ENCODE measurements at places on chromosomes 7 and 10.

- no peak for DNase-seq
Measured at GRCh38 chr7:34357068-34357467, 300.9 kb upstream of the NPSR1 start.

DNA sequence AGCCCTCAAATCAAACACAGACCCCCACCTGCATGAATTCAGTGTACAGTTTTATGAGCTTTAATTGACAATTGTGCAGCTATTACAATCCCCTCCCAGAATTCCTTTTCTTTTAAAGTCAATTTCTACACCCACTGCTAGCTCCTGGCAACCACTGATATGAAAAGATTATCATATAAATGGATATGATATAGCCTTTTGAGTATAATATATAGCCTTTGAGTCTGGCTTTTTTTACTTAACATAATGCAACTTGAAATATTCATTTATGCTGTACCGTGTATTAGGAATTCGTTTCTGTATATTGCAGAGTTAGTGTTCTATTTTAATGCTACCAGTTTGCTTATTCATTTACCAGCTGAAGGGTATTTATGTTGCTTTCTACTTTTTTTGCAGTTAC is 127.7 kb downstream of the CCSER2 start:
- DNase-seq: no peak

DNA sequence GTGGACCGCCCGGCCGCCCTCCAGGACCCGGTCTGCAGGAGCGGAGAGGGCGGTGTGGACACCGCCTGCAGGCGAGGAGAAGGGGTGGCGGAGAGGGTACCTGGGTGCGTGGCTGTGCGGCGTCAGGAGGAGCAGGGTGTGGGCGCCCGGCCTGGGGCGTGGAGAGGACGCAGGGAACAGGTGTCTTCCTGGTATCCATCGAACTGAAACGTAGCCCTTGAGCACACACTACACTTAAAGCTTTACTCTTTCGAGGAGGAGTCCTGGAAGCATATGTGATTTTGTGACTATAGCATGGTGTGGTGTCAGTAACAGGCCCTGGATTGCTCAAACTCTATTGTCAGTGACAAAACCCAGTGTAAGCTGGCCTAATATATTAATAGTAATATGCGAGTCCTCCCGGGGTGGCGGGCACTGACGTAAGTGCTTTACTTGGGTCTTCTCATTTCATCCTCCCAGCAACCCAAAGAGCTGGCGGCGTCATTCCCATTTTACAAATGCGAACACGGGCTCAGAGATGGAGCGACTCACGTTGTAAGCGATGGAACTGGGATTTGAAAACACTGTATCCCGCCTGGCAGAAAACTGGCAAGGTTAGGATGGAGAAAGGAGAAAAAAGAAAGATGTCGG is 508 bp upstream of the TECPR1 start:
- no peak for DNase-seq

GRCh38 chr10:209357-209756 is 74.1 kb downstream of the ZMYND11 start:
- DNase-seq: no peak

- peak; percentile 17 for DNase-seq
Measured at GRCh38 chr7:3028071-3028757, 15.5 kb downstream of the CARD11 start.

DNA sequence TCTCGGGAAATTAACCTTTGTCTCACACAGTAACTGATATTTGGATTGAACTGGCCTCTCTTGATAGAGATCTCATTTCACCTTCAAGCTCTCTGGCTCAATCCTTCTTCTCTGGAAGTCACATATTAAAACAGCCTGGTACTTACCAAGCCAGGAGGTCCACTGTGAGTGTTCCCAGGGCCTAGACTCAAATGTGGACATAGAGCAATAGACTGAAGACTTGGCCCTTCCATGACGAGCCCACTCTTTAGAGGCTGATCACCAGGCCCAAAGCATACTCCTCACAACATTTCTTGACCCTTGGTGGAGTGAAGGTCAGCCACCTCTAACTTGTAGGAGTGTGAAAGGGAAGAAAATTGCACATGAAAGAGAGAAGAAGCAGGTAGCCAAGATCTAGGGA is 38.5 kb downstream of the COL1A2 start:
- DNase-seq: no peak

- DNase-seq: no peak
Measured at GRCh38 chr7:158568974-158569857, 18.4 kb downstream of the PTPRN2 start.

GRCh38 chr10:29563420-29564035 is 71.2 kb downstream of the SVIL start:
- no peak for DNase-seq

GRCh38 chr10:110375121-110375520 is 70.4 kb upstream of the SMNDC1 start:
- DNase-seq: no peak

- DNase-seq: no peak
Measured at GRCh38 chr10:32409741-32410140, 36.2 kb upstream of the CCDC7 start.

- no peak for DNase-seq
Measured at GRCh38 chr7:44288811-44289340, 36.5 kb downstream of the CAMK2B start.

- no peak for DNase-seq
Measured at GRCh38 chr7:78702770-78703169, 750.7 kb downstream of the MAGI2 start.

DNA sequence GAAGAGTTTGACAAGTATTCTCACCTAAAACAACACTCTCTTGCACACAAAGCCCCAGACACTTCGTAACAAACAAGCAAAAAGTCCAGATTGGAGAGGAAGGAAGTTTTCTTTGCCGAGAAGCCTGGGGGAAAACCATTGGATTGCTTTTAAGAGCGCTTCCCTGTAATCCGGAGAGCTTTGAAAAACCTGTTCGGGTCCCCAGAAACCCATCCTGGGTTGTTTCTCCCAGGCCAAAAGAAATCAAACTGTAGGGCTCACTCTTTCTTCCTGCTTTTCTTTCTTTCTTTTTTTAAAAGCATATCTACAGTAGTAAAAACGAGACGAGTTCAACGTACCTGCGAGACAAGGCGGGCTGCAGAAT is 655 bp downstream of the SP8 start:
- DNase-seq: no peak

DNA sequence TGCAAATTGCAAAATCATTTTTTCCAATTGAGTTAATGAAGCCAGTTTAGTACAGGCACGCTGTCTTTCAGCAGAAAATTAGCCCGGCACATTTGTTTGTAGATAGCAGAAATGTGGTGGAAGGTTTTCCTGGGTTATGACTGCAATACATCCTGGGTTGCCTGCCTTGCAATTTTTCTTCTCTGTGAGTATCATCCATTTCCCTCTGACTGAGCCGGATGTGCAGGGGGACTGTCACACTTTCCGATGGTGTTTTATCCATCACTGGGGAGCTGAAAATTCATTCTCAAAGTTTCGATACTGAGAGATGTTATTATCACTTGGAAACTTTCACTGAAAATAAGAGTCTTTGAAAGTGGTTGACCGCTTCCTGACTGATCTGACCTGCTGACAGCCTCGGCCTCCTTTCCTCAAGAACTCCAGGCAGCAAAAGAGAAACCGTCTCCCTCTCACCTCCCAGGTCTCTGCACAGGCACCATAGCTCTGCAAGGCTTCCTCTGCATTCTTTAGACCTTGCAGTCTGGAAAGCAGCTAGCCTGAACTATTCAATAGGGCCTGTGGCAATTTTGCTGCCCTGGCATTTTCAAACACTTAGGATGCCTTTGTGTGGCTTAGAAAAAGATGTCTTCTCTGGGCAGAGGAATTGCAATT is 320.8 kb upstream of the NRP1 start:
- DNase-seq: no peak

GRCh38 chr7:47704936-47705335 is 123.0 kb upstream of the TNS3 start:
- no peak for DNase-seq

DNA sequence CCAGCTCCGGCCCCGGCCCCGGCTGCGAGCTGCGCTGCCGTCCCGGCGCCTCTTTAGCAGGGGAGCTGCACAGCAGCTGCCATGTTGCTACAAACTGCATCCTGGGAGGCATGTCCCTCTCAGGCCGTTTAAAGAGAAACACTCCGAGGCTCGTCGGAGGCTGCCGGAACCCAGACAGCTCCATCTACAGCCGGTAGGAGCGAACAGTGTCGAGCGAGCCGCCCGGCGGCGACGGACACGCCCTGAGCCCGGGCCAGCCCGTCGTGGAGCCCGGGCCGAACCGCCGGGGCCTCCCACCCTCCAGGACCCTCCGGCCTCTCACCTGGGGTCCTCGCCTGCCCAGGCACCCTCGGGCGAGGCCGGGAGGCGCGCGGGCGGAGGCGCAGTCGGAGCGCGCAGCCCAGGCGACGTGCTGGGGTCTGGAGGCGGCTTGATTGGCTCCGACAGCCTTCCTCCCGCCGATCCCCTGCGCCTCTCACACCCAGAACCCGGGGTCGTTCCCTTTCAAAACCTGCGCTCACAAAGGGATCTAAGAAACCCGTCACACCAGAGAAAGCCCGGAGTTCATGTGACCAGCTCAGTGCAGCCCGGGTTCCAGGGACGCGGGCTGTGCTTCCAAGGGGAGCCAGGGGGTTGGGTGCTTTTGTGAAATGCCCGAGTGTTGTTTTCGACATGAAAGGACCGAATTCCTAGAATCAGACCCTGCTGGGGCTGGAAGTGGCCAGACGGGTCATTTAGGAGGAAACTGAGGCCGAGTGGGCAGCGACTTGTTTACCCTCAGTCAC is at the start of gene ZNF777:
TSS of gene ZNF777 (minus strand) at position 570 of the 785 bp plus-strand sequence. CDS start 5,040 bp downstream, outside the sequence.
- DNase-seq: peak; percentile 69

DNA sequence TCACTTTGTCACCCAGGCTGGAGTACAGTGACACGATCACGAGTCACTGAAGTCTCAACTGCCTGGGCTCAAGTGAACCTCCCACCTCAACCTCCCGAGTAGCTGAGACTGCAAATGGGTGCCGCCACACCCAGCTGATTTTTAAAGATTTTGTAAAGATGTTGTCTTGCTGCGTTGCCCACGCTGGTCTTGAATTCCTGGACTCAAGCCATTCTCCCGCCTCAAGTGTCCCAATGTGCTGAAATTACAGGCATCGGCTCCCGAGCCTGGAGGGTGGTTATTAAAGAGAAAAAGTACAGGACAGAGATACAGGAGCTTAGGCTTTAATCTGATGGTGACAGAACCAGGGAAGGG is 55.1 kb downstream of the KCTD7 start:
- DNase-seq: no peak

DNA sequence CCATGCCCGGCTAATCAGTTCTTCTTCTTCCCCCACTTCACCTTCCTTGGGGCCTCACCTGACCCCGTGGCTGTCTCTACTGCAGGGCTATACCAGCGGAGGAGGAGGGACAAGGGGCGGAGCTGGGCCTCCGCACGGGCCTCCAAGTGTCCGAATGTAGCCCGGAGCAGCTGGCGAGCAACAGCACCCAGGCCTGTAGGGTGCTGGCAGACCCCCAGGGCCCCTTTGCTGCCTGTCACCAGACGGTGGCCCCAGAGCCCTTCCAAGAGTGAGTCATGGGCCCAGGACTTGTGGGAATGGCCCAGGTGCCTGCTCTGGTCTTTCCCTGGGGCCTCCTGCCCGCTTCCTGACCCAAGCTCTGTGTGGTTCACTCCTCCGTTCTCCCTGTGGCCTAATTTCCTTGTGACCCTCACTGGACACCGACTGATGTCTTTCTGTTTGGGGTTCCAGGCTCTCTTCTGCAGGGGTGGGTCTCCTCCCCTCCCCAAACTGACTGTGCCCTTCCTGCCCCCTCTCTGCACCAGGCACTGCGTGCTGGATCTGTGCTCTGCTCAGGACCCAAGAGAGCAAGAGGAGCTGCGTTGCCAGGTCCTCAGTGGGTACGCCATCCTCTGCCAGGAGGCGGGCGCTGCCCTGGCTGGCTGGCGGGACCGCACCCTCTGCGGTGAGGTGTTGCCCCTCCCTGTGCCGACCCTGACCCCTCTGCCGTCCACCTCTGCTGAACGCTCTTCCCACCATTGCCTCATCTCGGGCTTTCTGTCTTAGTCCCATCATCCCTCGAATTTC is 35.2 kb downstream of the EPHB4 start:
- no peak for DNase-seq

DNA sequence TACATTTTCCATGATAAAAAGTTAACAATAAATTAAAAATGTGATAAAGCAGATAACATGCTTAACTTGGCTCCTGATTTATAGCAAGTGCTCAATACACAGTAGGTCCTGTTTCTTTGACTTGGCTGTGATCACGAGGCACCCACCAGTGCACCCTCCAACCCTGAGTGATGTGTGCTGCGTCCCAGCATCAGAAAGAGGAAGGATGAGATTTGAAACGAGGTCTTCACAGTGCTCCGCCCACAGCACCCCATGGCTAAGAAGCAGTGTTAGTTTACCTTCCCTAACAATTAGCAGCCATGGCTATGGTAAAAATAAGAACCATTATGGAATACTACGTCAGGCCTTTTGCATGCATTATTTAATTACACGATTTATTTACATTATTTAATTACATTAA is 292.0 kb upstream of the ZMIZ1 start:
- DNase-seq: no peak
